ENCODE measurements at places on chromosomes 12 and 14. TPM values are rescaled to one million over a fixed set of nuclear protein-coding genes. Genes with fewer than 3 reads are reported as not detected.

The TAS2R50 gene
- polyA plus RNA-seq: not detected

The TPH2 gene
- 0.47 TPM for polyA plus RNA-seq

The GRIP1 gene
- 23.0 TPM for polyA plus RNA-seq

The FGF23 gene
- polyA plus RNA-seq: 0.03 TPM

The CISTR gene
- polyA plus RNA-seq: not detected

The CS gene
- 212 TPM for polyA plus RNA-seq

DNA sequence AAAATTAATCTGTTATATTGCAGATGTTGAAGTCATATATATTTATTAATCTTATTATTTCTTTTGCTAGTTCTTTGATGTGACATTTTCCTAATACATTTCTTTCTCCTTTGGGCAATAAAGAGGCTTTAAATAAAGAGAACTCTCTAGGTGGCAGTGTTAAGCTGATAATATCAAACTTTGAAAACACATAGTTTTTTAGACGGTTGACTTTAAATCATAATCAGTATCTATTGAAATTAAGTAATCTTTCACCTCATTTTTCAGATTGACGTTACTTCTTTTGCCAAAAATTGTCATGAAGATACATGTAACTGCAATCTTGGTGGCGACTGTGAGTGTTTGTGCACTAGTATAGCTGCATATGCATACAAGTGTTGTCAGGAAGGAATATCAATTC lies 130.8 kb upstream of the PTPRQ start:
- no peak for DNase-seq

DNA sequence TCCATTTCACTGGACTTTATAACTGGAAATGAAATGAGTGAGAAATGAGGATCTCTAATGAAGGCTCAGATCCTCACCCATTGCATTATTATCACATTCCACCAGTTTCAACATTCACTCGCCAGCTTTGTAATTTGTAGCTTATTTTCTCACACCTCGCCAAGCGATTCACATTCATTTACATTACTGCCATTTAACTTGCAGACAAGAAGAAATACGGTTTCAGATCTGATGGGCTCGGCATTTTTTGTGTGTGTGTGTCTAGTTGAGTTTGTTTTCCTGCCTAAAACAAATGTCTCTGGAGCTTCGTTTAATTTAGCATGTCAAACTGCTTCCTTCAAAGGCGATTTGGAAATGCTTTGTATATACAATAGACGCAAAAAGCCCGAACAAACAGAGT lies 132.2 kb downstream of the FLRT2 start:
- no peak for DNase-seq

GRCh38 chr14:81400852-81401251 lies 728 bp upstream of the STON2 start:
- no peak for DNase-seq

DNA sequence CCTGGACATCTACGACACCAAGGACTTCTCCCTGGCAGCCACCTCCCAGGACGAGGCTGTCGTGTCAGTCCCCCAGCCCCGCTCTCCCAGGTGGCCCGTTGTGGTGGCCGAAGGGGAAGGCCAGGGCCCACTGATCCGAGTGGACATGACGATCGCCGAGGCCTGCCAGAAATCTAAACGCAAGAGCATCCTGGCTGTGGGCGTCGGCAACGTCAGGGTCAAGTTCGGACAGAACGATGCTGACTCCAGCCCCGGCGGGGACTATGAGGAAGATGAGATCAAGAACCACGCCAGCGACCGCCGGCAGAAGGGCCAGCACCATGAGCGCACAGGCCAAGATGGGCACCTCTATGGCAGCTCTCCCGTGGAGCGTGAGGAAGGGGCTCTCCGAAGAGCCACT lies 118.6 kb downstream of the SLC15A4 start:
- DNase-seq: no peak

DNA sequence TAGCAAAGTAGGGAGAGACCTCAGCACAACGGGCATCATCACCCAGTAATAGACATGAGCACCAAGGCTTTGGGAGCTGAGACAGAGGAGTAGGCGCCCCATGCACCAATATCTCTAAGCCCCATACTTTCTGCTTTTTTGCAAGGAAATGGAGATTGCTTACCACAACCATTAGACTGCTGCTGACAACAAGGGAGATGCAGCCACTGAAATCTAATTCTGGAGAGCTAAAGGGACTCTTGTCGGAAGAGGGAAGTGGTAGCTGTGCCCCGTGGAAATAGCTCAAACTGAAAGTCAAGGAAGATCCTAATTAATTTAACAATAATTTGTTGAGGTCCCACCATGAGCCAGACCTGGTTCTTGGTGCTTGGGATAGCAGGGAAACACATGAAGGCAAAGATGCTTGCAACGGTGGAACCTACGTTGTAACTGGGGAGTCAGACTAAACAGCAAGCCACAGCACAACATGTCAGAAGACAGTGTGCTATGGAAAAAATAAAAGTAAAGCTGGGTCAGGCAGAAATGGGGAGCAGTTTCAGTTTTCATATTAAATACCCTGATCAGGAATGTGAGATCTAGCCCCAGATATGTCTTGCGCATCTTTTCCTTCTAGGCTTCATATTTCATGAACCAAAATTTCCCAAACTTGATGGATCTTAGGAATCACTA lies 1131.0 kb downstream of the BCL11B start:
- DNase-seq: no peak

- DNase-seq: no peak
Measured at GRCh38 chr14:53553221-53553620, 400.1 kb upstream of the DDHD1 start.

GRCh38 chr12:13539051-13539450 lies 342.5 kb downstream of the EMP1 start:
- no peak for DNase-seq

Measured in renal cortex interstitium (tissue), 15 donors.